ENCODE measurements at places on chromosomes 2 and 18.

GRCh38 chr2:84293791-84294380, 165.2 kb downstream of the SUCLG1 start:
- DNase-seq: no peak

GRCh38 chr2:54814389-54815147, 91.1 kb downstream of the EML6 start:
- no peak for DNase-seq

GRCh38 chr2:98277162-98277859, 68.9 kb upstream of the CNGA3 start:
- DNase-seq: no peak

DNA sequence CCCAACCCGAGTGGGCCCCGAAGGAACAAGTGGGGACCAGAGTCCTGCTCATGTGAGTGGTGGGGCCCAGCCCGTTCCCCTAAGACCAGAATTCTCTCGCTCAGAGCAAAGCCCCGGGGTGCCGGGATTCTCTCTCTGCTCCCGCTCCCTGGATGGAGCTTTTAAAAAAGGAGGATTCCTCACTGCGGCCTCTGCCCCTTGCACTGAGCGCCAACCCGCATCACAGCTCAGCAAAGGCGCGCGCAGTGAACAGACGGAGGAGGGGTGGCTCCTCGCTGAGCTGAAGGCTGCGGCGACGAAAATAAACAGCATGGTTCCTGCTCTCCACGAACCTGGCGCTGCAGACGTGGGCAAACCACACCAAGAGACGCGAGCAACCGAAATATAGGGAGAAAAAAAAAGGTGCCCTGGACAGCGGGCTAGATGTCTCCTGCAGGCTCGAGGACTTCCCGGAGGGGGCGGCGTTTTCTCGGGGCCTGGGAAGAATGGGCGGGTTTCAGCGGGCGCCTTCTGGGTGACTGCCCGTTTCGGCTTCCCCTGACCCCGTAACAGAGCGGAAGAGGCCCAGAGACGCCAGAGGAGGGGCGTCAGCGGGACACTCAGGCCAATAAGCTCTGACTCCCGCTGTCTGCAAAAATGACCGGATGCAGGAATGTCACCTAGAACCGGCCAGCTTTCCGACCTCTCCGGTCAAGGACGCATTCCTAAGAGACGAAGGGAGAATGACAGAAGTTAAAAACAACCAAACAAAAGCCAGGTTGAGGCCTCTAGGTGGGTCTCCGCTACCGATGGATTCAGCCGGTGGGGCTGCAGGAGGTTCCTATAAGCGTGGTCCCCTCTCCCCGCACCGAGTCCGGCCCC, 819 bp upstream of the KLF11 start:
- peak; percentile 60 for DNase-seq

DNA sequence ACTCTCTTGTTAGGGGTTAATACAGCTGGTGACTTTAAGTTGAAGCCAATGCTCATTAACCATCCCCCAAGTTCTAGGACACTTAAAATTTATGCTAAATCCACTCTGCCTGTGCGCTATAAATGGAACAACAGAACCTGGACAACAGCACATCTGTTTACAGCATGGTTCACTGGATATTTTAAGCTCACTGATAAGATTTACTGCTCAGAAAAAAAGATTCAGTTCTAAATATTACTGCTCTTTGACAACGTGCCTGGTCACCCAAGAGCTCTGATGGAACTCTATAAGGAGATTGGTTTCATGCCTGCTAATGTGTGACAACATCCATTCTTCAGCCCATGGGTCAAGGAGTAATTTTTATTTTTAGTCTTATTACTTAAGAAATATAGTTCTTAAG, 27.5 kb downstream of the RNF103 start:
- DNase-seq: no peak

DNA sequence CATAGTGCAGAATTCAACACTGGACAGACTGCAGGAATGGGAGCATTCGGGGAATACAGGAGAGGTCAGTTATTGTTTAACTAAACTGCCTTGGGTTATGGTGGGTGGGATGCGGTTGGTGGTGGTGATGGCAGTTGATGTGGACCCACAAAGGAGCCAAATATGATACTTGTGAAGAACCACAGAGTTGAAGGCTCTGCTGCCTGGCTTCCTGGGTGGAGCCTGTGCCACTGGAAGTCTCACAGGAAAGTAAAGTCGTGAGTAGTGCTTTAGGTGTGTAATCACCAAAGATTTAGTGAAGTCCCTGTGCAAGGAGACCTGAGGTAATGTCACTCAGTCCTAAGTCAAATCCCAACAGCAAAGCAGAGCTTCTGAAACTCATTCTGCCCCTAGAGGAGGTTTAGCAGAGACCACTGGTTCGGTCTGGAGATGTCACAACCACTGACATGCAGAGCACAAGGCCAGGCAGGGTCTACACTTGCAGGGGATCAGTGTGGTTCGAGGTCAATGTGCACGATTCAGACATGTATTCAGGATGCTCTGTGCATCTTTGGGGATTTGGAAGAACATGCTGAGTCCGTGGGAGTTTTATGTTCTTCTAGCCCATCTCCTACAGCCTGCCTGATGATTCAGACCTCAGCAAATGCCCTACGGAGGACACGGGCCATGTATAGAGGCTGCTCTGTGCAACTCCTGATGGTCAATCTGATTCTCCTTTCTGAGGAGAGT, 1150.9 kb downstream of the RPIA start:
- DNase-seq: no peak

DNA sequence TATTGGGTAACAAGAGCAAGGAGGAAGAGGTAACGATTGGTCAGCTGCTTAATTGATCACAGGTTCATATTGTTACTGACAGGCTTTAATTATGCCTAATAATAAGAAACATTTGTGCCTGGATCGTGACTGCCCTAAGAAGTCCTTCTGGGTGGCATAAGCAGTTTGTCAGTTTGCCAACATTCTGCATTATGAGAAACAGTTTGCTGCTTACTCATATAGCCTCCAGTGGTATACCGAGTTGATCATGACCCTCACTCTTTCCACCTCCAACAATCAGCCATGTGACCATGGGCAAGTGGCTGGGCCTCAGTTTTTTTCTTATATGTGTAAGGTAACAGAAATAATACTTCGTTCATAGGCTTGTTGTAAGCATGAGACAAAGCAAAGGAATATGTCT, 96.6 kb upstream of the CABLES1 start:
- DNase-seq: no peak

- no peak for DNase-seq
Observed at GRCh38 chr2:37802899-37803379, 122.1 kb upstream of the RMDN2 start.

GRCh38 chr2:207107551-207107950, 58.2 kb downstream of the KLF7 start:
- DNase-seq: no peak

GRCh38 chr2:205011031-205011430, 465.8 kb downstream of the PARD3B start:
- DNase-seq: no peak

DNA sequence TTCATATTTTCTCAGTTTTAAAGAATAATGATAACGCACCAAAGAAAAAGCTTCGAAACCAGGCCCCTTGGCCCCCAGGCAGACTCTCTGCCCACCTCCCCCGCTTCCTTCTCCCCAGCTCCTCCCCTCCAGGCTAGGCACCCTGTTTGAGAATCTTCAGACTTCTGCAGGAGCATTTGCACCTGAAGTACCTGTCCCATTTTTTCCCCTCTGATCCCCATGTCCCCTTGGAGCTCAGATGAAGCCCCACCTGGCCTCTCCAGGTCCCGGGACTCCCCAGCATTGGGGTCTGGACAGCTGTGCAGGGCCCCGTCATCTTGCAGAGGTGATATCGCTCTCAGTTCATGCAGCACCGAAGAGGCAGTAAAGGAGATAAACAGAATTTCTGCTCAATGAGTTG, 35.5 kb upstream of the KLHL29 start:
- DNase-seq: no peak

GRCh38 chr2:132484144-132484543, 67.5 kb downstream of the GPR39 start:
- DNase-seq: no peak

DNA sequence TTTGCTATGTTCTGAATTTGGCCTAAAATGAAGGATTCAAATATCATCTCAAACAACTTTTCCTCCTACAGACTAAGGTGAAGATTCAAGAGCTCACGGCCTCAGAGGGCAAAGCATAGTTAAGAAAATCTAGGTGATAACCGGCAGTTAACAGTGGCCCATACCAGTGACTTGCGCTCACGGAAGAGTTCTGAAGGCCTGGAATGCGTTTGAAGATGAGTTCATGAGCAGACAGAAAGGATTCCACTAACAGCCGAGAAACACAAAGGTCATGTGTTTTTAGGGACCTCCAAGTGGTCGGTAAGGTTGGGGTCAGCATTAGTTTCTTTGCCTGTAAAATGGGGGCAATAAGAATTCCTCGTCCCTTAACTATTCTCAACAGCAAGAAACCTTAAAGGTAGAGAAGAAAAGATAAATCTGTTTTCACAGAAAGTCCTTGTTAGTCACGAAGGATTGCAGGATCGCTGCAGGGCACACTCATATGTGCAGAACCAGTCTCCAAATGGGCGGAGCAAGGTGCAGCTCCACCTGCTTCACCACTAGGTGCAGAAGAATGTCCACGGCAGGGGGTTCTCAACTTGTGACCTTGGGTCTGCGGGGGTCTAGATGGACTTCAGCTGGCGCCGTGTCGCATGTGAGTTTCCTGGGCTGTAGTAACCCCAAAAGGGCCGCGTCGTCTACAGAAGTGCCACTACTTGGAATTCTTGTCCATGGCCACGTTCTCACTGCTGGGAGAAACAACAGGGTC, 708 bp upstream of the RPIA start:
- DNase-seq: peak; percentile 56

- no peak for DNase-seq
Observed at GRCh38 chr18:14941256-14941655, 193.3 kb downstream of the ANKRD30B start.

DNA sequence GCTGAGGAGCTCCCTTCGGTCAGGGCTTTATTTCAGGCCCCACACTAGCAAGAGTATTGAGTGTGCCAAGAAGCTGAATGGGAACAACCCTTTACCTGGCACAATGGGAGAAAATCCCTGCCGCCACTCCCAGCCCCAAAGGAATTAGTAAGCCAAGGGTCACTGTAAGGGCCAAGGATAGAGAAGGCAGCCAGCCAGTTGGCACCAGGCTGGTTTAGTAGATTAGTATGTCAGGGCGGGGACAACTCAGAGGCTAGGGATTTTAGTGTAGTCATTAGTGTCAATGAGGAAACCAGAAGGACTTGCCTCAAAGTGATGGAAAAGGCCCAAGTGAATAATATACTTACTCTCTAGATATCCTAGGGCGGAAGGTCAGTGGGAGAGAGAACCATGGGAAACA, 34.9 kb upstream of the CYP26B1 start:
- DNase-seq: no peak

- no peak for DNase-seq
Observed at GRCh38 chr2:63652652-63652985, 63.9 kb downstream of the MDH1 start.

DNA sequence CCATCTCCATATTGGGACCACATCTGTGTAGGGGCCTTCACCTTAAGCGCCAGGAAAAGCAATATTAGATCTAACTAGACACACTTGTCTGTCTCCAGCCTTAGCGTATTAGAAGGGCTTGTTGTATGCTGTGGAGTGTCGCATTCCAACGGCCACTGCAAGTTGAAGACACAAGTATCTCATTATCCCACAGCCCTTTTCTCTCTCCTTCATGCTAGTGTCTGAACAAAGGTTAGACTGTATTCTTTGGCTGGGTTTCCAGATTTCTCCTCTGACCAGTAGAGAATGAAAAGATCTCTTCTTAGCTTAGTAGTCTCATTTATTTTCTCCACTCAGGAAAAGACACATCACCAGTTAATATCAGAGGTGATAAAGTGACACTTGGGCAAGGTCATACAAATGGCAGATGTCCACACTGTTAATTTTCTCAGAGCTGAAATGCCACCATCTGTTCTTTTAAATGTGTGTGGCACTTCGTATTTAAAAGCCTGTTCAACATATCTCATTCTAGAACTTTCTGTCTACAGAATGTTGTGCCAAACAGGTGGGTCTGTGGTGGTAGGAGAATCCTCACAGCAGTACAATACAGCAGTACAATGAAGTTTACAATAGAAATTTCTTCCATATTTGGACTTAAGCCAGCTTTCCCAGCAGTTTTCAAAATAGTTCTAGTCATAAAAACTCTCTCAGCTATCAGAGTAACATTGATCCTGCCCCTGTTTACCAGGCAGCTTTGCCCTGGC, 94.0 kb upstream of the ITGA6 start:
- no peak for DNase-seq

DNA sequence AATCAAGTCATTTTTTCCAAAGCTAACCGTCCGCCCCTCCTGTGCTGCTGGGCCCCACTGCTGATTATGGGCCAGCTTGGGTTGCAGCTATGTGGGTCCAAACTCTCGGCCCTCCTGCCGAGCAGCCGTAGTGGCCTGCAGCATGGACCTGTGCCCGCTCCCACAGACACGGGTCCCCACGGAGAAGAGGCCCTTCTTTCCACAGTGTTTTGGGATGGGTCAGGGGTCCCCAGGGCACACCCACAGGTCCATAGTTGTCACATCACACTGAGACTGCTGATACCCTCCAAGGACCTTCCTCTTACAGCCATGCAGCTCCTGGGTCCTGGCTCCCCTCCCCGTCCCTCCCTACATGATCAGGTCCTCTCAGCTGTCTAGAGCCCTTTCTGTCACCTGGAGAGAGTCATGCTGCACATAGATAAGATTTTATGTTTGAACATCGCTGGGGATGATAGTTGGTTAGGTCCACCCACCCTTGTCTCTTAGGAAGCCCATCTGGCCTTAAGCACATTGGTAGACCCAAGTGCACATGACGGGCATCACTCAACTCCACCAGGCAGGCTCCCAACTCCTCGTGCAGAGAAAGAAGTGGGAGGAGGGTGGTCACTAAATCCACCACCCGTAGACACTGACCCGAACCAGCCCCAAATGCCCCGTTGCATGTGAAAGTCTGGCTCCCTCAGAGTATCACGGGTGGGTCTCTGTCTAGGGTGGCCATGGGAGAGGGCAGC, 17.5 kb downstream of the GPR55 start:
- DNase-seq: no peak

DNA sequence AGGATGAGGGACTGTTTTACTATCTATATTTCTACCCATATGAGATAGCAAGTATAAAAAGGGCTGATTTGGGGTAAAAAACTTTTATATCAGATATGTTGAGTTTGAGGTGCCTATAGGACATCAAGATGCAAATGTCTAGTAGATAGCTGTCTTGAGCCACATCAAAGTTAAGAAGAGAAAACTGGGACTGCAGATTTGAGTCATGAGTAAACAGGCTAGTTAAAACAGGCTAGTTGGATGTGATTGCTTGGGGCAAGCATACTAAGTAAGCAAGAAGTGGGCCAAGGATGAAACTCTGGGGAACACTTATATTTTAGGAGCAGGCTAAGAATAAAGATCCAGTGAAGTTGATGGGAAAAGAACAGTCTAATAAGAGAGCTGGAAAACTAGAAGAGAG, 2.8 kb upstream of the SCRN3 start:
- no peak for DNase-seq

Measured in CD4-positive, alpha-beta T cell treated with Interleukin-1 beta for 1 hour (primary cell).